ENCODE measurements at places on chromosomes 6 and 20.

DNA sequence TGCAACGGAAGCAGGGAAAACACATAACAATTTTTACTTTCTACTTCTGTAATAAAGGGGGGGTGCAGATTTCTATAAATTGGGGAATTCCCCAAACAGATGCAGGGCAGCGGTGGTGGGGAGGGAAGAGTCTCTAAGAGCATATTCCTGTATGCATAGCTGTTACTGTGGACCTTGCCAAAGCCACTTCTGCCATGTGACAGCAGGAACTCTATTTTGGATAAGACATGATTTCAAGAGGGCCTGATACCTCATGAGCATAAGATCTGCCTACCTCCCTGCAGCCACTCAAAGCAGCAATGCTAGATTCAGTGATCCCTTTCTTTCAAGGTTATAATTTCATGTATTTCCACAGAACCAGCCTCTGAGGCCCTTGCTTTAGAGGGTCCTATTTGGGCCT, 86.2 kb upstream of the CNKSR3 start:
- no peak for DNase-seq

DNA sequence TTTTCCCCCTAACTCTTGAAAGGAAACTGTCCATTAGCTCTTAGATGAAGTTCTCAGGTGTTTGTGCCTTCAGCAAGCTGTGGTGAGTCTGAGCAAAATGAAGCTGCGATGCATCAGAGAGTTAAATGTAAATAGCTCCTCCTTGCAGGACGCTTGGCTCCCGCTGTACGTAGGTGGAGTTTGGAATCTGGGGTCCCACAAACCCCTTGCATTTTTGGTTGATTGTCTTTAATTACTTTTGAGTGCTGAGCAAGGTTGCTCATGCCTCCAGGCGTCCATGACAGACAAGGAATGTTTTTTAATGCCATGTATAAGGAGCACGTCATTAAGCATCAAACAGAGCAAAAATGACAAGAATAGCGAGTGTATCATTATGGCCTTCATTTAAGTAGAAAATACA, 300.5 kb downstream of the TFAP2C start:
- DNase-seq: no peak

GRCh38 chr6:149242883-149243282, 74.6 kb upstream of the TAB2 start:
- no peak for DNase-seq

DNA sequence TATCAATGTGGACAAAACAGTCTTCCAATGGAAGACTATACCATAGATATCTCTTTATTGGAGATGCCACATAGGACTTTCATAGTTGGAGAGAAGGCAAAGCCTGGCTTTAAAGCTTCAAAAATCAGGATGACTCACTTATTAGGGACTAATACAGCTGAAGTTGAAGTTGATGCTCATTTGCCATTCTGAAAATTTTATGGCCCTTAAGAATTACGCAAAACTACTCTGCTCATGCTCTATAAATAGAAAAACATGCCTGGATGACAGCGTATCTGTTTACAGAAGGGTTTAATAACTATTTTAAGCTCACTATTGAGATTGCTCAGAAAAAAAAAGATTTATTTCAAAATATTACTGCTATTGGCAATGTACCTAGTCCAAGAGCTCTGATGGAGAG, 155.5 kb upstream of the DST start:
- no peak for DNase-seq

GRCh38 chr6:34791701-34792604, at the start of gene BLTP3A:
Gene BLTP3A (plus strand): TSS chr6:34792083. CDS start chr6:34792251, 168 bp downstream.
- DNase-seq: peak; percentile 53

- no peak for DNase-seq
Measured at GRCh38 chr20:24095303-24095702, 106.7 kb upstream of the GGTLC1 start.

DNA sequence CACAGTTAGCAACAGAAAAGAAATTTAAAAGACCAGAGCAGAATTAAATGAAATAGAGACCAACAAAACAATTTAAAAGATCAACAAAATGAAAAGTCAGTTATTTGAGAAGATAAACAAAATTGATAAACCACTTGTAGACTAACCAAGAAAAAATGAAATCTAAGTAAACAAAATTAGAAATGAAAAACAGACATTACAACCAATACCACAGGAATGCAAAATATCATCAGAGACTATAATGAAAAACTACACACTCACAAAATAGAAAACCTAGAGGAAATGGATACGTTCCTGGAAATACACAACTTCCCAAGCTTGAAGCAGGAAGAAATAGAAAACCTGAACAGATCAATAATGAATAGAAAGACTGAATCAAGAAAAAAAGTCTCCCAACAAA, 97.8 kb downstream of the WDR27 start:
- no peak for DNase-seq

DNA sequence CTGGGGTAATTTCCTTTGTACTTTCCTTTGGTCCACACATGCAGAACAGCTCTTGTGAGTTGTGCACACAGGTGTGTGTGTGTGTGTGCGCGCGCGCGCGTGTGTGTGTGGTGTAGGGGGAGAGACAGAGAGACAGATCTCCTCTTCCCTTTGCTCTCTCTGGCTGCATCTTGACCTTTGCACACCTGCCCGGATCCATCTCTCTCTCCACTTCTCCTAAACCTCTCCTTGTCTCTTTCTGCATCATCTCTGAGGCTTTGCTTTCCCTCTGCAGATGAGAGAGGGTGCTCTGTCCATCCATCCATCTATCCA, 67.0 kb downstream of the SRC start:
- no peak for DNase-seq

GRCh38 chr20:4344670-4345069, 329.3 kb upstream of the RNF24 start:
- no peak for DNase-seq

DNA sequence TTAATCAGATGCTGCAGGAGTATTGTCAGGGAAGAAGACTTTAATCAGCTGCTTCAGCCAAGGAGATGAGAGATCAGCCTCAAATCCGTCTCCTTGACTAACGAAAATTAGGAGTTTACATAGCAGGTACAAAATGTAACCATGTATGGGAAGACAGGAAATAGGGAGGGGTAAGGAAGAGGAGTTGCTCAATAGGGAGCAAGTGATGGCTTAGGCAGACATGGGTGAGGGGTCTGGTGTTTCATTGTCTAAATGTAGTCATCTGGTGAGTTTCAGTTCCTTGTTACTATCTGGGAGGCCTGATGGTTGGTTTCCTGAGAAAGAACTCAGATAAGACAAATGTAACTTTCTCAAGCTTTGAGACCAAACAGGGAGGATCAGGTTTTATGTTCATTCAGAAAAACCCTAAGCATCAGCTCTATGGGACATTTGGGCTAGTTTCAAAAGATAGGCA, 217.3 kb upstream of the SULF2 start:
- DNase-seq: no peak

GRCh38 chr20:11918981-11919380, 1.3 kb downstream of the BTBD3 start:
- no peak for DNase-seq

- DNase-seq: no peak
Measured at GRCh38 chr6:136445063-136445462, 105.2 kb downstream of the MAP7 start.

- no peak for DNase-seq
Measured at GRCh38 chr6:31304683-31305082, 32.8 kb upstream of the HLA-C start.

DNA sequence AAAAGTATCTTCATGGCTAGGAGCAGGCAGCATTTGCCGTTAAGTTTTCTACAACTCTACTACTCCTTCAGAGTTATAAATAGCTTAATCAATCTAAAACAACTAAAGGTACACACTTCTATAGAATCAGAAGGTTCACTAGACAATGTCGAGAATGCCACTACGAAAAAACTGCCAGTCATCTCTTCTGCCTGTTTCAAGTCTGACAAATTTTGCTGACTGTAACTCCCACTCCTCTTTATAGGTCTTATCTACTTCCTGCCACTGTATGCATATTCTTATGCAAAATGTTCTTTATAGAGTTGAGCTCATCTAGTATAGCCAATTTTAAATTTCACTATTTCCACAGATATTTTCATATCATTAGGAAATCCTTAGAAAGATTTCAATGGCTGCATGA, 160.1 kb downstream of the EYS start:
- no peak for DNase-seq

DNA sequence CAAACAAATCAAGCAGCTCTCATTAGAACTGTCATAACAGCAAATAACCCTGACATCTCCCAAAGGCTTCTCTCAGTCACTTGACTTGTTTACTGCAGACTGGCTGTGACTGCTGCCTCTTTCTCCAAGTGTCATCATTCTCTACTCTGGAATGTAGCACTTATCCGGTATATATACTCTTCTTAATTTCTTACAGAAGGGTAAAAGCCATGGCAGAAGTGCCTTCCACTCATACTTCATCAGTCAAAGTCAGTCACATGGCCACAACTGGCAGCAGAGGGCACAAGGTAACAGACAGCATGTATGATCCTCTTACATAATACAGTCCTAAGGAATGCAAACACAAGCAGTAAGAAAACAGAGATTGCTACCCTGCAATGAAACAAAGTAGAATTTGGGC, 9.3 kb downstream of the NAPB start:
- no peak for DNase-seq

DNA sequence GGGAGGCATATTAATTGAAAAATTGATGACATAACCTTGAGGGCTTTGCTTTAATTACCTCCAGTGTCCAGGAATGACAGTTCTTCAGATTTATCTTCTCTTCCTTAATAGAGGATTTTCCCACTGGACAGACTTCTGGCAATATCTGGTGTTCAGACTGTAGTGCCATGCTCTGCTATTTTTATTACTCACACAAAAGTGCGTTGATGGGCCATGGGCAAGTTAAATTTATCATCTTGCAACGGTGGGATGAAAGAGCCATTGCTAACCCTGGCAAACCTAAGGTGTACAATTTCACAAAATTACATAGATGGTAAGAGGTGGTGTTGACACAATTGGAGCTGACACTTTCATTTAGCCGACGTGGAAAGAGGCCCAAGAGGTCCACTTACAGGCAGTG, 253.7 kb upstream of the PLCB4 start:
- no peak for DNase-seq

DNA sequence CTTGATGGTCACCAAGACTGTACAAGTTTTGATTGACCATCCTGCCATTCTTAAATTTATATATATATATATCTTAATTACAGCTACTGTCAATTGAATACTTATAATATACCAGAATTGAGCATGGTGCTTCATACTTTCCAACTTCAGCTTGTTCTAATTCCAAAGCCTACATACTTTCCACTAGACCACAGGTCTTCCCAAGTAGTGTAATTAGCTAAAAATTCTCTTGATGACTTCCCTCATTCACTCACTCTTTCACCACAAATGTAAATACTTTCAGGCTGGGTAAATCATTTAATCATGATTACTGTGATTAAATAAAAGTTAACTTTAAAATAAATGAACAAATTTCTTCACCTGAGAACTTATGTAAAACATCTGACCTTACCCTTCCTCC, 3.4 kb downstream of the ASF1A start:
- no peak for DNase-seq

GRCh38 chr20:59810449-59811187, 122.8 kb downstream of the SYCP2 start:
- DNase-seq: no peak

- DNase-seq: no peak
Measured at GRCh38 chr6:151293688-151294016, 53.9 kb downstream of the AKAP12 start.

DNA sequence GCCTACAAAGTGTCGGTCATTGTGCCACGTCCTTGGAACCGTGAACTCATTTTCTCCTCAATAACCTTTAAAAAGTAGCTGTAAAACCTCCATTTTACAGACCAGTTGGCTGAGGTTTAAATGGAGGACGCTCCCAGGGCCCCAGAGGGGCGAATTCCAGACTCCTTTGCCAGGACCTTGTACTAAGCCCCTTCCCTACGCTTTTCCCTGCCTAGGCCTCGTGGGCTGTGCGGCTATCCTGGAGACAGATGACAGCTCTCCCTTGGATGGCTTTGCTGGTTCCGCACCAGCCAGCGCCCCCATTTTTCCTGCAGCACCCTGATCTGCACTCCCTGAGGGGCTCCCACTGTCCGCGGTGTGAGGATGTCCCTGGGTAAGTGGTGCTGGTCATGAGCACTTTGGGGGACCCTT, 12.1 kb upstream of the SNHG17 start:
- DNase-seq: no peak

- no peak for DNase-seq
Measured at GRCh38 chr20:12064540-12064939, 146.8 kb downstream of the BTBD3 start.

GRCh38 chr20:37494301-37494700, 26.7 kb upstream of the NNAT start:
- no peak for DNase-seq

DNA sequence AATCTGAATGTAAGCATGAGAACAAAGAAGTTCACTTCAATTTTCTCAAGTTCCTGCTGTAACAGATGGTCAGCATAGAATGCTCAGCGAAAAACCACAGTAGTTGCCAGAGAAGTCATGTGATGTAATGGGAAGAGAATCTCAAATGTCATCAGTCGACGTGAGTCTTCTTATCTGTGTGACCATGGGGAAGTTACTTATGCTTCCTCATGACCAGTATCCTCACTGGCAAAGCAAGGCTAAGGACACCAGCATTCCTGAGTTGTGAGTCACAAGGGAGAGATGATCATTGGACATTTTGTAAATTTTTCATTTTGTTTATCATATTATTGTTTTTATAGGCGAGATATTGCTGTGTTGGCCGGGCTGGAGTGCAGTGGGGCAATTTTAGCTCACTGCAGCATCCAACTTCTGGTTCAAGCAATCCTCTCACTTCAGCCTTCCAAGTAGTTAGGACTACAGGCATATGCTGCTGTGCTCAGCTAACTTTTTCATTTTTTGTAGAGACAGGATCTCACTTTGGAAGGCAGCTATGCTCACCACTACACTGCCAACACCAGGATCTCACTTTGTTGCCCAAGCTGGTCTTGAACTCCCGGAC, 21.9 kb downstream of the SGK1 start:
- DNase-seq: peak; percentile 82

- no peak for DNase-seq
Measured at GRCh38 chr6:93663111-93663510, 243.8 kb upstream of the EPHA7 start.

DNA sequence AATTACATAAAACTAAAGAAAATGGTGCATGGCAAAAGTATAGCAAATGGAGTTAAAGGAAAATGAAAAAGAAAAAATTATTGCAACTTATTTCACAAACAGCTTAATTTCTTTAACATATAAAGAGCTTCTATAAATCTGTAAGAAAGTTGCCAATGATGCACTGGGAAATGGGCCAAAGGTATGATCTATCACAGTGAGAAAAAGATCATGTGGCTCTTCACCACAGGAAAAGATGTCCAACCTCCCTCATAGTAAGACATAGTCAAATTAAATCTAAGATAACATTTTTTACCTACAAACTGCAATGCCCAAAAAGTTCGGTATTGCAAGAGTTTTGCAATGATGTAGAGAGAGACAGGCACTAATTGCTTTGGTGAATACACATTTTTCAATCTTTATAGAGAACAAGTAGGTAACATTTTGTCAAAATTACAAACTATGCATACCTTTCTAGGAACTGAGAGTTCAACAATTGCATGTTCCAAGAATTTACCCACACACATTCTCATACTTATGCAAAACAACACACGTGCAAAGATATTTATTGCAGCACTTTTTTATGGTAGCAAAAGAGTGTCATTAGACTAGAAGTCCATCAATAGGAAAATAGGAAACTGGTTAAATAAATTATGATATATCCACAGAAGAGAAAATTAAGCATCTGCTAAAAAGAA, 372.6 kb downstream of the QKI start:
- DNase-seq: no peak
